ENCODE measurements at places on chromosomes 4 and X. TPM values are rescaled to one million over a fixed set of nuclear protein-coding genes. Genes with fewer than 3 reads are reported as not detected.

The BEND2 gene
- not detected for total RNA-seq

The MANBA gene
- total RNA-seq = 15.8 TPM

The LRP2BP gene
- total RNA-seq = 0.70 TPM

The NAT8L gene
- total RNA-seq = 0.06 TPM

The SLC2A9 gene
- total RNA-seq = 5.1 TPM

The EVC gene
- 2.2 TPM for total RNA-seq

The HTRA3 gene
- total RNA-seq = 2.5 TPM

The FOXO4 gene
- 32.5 TPM for total RNA-seq

The SYN1 gene
- total RNA-seq = 0.73 TPM
